C1 segment of cervical spinal cord (tissue), 14 donors: ENCODE measurements at places on chromosomes 2 and 18.

- DNase-seq = no peak
Measured at GRCh38 chr2:239835056-239835455, 190.1 kb downstream of the NDUFA10 start.

DNA sequence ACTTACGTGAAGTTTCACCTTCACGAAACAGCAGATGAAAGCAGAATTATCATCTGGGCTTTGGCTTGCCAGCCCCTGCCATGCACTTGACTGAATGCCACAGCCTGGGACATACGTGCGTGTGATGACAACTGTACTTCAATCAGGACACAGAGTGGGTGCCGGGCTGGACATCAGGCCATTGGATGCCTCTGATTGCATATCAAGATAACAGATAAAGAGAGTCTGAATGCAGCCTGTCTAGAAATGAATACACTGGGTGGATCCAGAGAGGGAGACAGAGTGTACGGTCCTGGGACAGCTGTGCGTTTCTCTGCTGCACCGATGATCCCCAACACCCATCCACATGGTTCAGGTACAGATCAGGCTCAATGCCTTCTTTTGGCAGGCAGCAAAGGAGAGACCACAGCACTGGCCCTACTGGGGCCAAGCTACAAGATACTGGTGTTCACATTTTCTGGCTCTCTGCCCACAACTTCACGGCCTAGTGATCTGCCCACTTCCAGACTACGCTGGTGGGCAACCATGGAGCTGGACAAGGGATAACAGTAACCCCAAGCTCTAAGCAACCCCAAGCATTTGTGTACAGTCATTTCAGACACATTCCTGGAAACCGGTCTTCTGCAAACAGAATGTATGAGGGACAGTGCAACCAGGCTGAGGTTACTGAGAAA is 35.6 kb downstream of the FBLN7 start:
- DNase-seq = no peak

DNA sequence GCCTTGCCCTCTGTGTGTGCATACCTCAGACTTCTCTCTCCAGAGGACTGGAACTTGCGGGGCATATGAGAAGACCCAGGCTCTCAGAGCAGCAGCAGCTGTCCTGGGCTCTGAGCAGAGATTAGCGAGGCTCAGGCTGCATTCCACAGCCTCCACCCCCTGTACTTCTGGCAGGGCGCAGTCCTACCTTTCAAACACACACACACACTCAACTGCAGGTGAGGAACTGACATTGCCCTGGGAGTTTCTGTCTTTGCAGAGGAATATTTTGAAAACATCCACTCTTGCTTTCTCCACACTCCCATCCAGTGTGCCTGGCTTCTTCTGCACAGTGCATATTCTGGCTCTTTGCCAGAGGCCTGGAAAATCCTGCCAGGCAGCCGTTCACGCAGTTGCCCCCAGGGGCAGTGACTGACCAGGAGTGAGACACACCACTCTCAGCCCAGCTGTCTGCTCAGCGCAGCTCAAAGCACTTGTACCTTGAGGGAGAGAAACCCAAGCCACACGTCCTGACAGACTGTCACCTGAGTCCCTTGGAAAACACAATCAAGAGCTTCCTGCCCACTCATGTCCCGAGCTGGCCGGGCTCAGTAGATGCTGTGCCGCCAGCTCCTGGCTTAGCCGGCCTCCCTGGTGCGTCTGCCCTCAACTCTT is 460.8 kb downstream of the RNF144A start:
- DNase-seq = no peak

DNA sequence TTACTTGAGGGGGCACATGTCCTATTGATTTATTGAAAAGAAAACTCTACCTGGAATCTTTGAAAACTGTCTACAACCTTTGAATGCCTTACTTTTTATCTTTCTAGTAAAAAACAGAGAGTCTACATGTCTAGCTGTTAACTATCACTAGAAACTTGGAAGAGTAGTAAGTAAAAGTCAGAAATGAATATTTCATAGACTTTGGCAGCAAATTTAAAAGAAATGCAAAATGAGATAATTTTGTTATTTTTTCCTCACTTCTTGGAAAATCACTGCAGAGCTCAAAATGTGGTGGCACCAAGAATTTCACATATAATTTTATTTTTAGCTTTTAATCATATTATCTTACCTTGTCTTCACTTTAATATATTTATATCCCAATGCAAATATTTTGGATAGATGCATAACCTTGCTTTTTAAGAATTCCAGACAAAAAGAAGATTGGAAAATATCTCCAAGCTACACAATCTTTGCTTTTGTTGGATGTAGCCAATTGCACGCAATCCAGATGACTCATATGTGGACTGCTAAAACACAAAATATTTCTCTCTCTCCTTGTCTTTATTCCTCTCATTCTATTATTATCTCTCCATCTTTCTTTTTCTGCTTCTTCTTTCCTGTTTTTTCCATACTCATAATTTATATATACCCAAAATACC is 92.2 kb upstream of the DSEL start:
- no peak for DNase-seq

GRCh38 chr18:50820901-50821520 is 1.2 kb upstream of the MRO start:
- no peak for DNase-seq
